Muscle of arm (tissue), 14 donors: ENCODE measurements at places on chromosomes 4 and X.
A peak's percentile ranks its signal among the peaks of the same experiment; 100 is the strongest.

GRCh38 chrX:1119275-1119674, 93.2 kb downstream of the CRLF2 start:
- no peak for DNase-seq

DNA sequence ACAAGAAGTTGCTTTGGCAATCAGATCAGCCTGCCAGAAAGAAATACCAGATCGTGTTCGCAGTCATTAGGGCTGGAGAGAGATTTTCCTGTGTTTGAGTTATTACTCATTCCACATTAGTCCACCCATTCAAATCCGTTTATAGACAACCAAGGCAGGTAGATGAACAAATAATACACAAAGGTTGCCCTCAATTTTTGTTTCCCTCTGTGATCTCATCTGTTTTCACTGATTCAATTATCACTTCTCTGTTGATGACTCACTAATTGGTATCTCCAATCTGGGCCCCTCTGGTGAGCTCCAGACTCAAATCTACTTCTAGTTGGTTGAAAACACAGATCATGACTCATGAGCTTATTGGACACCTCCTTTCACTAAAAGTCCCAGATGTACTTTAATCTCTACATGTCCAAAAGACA, 54.5 kb downstream of the CHM start:
- no peak for DNase-seq

DNA sequence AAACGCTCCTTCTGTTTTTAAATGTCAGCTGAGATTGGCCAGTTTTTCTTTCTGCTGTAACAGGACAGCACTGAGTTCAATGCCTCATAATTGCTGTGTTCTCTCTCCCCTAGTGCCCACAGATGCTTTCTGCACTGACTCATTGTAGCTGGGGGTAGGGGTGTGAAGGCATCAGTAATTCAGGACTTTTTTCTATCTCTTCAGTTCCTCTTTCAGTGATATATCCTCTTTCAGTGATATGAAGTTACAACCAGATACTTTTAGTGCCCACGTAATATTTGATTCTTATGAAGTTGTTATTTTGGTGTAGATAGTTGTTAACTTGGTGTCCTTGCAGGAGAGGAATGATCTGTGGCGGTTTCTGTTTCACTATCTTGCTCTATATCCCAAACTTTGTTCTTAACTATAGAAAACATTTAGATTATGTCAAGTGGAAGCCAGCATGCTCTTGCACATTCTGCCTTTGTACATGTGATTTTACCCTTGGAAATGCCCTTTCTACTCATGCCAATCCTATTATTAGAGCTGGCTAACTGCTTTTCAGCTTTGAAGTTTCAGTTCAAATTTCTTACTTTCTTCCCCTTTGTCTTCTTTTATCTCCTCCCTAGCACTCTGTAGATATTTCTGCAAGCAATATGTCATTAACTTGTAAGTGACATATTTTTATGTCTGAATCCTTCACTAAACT, 1258.4 kb downstream of the FAM133A start:
- no peak for DNase-seq

DNA sequence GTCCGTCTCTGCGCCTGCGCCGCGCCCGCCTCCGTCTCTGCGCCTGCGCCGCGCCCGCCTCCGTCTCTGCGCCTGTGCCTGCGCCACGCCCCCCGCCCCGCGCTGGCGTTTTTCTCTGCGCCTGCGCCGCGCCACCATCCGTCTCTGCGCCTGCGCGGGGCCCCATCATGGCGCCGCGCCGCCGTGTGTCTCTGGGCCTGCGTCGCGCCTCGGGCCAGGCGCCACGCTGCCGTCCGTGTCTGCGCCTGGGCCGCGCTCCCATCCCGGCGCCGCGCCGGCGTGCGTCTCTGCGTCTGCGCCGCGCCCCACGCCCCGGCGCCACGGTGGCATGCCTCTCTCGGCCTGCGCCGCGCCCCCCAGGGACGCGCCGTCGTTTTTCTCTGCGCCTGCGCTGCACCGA, 51.8 kb upstream of the DUX4 start:
- DNase-seq = no peak

- DNase-seq = no peak
These were observed 5.4 kb upstream of the LRAT start for GRCh38 chr4:154738426-154738825.

- DNase-seq = no peak
These were observed 176.8 kb upstream of the GLRA2 start for GRCh38 chrX:14352511-14352910.

DNA sequence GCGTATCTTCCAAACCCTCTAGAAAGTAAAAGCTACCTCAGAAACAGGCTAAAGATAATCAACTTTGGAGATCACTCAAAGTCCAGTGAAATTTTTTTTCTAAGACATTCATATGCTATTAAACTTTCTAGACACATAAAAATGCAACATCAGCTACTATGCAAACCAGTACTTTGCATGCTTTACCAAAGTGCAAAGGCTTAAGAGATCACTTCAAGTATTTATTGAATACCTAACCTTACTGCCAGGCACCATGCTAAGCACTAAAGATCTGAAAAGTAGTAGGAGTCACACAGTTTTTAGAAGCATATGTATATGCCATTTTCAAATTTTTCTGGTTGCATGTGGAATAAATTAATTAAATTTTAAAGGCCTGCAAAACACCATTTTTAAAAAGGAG, 115.8 kb downstream of the THOC2 start:
- no peak for DNase-seq

DNA sequence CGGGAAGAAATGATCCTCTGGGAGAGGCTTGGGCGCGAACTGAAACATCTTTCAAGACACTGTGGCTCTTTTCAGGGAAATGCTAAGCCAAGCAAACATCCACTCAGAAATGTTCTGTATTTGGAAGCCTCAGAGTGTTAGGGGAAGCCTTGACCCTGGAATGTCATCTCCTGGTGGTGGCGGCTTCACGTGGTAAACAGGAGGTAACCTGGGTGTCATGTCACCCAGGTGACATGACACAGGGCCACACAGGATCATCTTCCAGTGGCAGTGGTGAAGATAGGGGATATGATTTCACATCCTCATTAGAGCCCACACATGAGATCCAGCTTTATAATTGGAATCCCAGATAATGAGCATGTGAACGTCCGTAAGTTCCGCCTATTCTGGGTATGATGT, 140.0 kb downstream of the TBL1X start:
- peak; percentile 16 for DNase-seq

- DNase-seq = no peak
These were observed 207.5 kb downstream of the CHRDL1 start for GRCh38 chrX:110588164-110588563.
